Activated naive CD8-positive, alpha-beta T cell treated with anti-CD3 and anti-CD28 coated beads for 36 hours (primary cell): ENCODE measurements at places on chromosomes 2 and 18.

- peaks cover 8% of the 10 kb centered on the region for H3K27me3 ChIP-seq
- DNase-seq = no peak
- no peak overlapping the region for H3K4me3 ChIP-seq
- H3K36me3 ChIP-seq = no peaks in the 10 kb centered on the region
- peaks cover 20% of the 10 kb centered on the region for H3K4me1 ChIP-seq
These were observed 97.0 kb upstream of the ATL2 start for GRCh38 chr2:38474021-38474456.

DNA sequence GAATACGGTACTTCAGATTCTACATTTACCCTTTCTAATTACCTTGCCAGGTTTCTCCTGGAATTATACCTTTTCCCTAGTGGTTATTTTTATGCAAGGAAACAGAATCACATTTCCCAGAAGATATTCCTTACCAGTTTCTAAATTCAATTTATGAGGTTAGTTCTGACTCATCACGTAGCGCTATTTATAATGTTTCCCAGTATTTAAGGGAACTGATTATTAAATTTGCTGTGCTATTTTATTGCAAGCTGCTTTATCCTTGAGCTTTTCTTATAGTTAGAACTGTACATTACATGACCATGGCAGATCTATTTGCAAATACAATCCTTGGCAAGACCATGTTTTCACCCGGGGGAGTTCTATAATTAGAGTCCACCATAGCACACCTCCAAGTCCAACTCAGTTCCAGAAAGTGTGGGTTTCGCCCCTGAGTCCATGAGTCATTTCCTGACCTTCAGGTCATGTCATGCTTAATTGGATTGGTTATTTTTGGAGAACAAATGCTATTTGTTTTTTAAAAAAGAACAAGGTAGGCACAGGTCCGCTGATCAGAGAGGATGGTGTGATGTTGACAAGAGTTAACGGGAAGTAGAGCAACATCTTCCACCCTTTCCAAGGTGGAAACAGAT lies 126.6 kb downstream of the ZNF532 start:
- H3K4me1 ChIP-seq = peaks cover 7% of the 10 kb centered on the region
- peaks cover 27% of the 10 kb centered on the region for H3K27me3 ChIP-seq
- H3K27ac ChIP-seq = no peak overlapping the region
- H3K36me3 ChIP-seq = no peaks in the 10 kb centered on the region
- H3K4me3 ChIP-seq = no peak overlapping the region

DNA sequence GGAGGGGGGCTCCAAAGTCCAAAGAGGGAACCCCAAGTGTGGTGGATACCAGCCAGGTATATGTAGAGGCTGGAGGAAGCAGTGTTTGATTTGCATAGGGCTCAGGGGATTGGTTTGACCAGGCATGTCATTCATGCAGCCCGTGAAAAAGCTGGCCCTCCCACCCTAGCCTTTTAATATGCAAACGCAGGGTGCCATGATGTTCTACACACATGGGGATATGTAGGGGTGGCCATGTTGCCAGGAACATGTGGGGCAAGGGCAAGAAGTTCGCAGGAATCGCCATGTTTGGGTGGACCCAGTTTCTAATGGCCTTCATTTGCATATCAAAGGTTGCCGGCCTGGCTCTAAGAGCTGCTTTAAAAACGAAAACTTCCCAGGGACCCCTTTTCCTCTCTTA lies 33.6 kb downstream of the B3GNT7 start:
- DNase-seq = no peak
- peaks cover 15% of the 10 kb centered on the region for H3K4me1 ChIP-seq
- no peak overlapping the region for H3K4me3 ChIP-seq
- H3K27me3 ChIP-seq = no peaks in the 10 kb centered on the region
- H3K36me3 ChIP-seq = peaks cover 5% of the 10 kb centered on the region

DNA sequence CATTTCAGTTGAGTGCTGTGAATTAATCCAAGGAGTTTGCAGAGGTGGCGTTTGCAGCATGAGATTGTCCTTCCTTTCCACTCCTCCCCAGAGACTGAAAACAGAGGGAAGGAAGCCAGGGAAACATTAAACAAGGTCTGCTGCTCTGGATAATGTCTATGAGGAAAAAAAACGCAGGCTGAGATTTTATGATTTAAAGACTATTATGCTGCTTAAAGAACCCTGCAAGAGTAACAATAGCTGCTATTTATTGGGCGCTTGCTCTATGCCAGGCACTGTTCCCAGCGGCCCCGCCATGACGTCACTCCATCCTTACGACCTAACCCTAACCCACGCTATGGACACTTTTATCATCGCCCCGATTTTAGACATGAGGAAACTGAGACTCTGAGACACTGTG lies 222.4 kb downstream of the BCL2 start:
- H3K27me3 ChIP-seq = no peaks in the 10 kb centered on the region
- H3K4me1 ChIP-seq = peaks cover 47% of the 10 kb centered on the region
- H3K4me3 ChIP-seq = no peak overlapping the region
- no peak overlapping the region for H3K27ac ChIP-seq
- DNase-seq = no peak
- no peaks in the 10 kb centered on the region for H3K36me3 ChIP-seq

DNA sequence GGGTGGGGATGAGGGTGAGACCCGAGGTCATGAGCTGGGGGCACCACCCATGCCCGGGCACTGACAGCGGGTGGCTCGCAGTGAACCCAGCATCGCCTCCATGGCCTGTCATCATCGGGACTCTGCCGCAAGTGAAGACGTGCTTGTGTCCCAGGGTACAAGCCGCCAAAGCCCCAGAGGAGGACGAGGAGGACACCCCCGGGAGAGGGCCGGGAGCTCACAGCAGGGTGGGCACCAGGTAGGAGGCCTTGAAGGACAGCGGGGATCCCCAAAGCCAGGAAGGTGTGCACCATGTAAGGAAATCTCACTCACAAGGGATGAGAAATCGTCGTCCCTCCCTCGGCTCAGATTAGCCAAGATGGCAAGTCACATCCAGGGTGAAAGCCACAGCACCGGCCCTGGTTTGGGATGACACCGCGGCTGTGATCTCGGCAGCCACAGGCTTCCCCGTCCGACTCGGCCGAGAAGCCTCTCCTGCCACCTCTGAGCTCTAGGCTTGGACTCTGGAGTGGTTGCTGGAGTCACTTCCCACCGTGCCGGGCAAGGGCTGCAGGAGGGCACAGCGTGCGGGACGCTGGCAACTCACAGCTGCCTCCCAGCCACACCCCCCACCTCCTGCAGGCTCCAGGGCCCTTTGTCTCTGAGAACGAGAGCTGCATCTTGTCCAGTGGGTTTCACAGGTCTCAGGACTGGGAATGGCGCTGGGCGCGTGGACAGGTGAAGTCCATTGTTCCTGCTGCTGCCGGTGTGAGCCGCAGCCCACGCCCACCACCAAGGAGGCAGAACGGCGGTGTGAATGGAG lies 81.6 kb upstream of the CTDP1 start:
- no peak overlapping the region for H3K4me3 ChIP-seq
- no peaks in the 10 kb centered on the region for H3K36me3 ChIP-seq
- no peak for DNase-seq
- peaks cover 3% of the 10 kb centered on the region for H3K4me1 ChIP-seq
- H3K27ac ChIP-seq = no peak overlapping the region

DNA sequence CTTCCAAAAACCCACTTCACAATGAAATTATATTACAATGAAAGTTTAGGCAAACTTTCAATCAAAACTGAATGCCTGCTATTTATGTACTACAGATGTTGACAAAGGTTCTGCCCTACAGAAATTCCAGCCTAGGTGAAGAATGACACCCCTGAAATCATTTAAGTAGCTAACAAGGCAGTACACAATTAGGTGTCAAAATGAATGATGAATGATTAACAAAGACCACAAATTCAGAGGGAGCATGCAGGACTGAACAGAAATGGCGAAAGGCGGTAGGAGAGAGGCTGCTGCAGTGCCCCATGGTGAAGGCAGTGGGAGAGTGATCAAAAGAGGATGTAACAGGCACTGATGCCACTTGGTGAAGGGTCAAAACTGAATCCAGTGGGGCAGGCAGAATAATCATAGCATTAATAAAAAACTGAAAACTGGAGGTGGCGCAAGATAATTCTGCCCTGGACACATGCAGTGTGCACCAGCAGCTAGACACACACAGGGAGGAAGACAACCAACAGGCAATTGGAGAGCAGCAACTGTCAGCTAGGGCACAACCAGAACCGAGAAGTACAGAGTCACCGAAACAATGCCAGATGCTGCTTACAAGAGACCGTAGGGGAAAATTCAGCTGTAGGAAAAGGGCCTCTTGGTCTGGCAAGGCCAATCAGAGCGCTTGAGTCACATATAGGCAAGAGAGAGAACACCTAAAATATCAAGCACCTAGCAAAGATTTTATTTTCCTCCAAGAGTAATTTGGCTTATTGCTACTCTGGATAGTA lies 4.5 kb downstream of the TMEM131 start:
- H3K4me3 ChIP-seq = no peak overlapping the region
- H3K36me3 ChIP-seq = peaks cover 19% of the 10 kb centered on the region
- H3K4me1 ChIP-seq = peaks cover 49% of the 10 kb centered on the region

GRCh38 chr2:102975996-102976975 lies 214.5 kb downstream of the TMEM182 start:
- H3K4me1 ChIP-seq = no peaks in the 10 kb centered on the region
- no peak for DNase-seq
- H3K4me3 ChIP-seq = no peak overlapping the region
- H3K27ac ChIP-seq = no peak overlapping the region
- H3K36me3 ChIP-seq = no peaks in the 10 kb centered on the region
- peaks cover 2% of the 10 kb centered on the region for H3K27me3 ChIP-seq

DNA sequence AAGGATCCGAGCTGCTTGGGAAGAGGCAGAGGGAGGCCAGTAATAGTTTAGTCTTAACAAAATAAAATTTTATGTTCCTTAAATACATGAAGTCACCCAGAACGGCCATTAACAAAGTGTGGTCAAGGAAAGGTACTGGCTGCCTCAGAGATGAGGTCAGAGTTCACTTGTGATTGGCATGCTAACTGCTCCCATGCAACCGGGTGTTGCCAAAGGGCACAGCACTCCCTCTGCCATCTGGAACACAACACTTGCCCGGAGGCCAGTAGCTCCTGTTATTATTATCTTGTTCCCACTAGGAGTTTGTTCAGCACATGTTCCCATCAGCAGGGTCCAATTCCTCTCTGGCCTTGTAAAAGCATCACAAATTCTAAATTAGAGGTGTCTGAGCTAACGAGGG lies 207.0 kb downstream of the CYP26B1 start:
- no peaks in the 10 kb centered on the region for H3K4me1 ChIP-seq
- no peak overlapping the region for H3K4me3 ChIP-seq
- peaks cover 4% of the 10 kb centered on the region for H3K27me3 ChIP-seq
